ENCODE measurements at places on chromosomes 11 and 22. TPM values are rescaled to one million over a fixed set of nuclear protein-coding genes. Genes with fewer than 3 reads are reported as not detected.

DNA sequence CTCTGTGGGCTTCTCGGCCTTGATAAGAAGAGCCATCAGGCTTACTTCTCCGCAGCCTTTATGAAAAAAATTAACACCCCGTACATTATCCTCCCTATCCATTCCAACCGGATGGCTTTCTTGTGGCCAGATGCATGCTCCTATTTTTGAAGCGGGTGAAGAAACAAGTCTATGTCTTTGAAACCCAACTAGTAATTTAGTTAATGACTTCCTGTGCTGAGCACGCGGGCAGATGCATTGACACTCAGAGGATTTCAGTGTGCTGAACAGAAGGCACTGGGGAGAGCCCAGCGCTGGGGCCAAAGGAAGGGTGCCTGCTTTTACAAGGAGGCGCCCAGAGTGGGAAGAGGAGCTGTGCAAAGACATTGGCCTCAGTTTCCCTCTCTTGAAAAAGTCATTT lies 53.3 kb downstream of the ARHGAP8 start:
- no peak for DNase-seq
- H3K27ac ChIP-seq, result no peak overlapping the region
- H3K4me3 ChIP-seq, result no peak overlapping the region
- H3K27me3 ChIP-seq, result no peaks in the 10 kb centered on the region
- peaks cover 14% of the 10 kb centered on the region for H3K4me1 ChIP-seq

- no peak for DNase-seq
- H3K4me1 ChIP-seq, result peaks cover 5% of the 10 kb centered on the region
- no peak overlapping the region for H3K4me3 ChIP-seq
- H3K27ac ChIP-seq, result no peak overlapping the region
Observed at GRCh38 chr22:30948930-30949342, 19.6 kb downstream of the MORC2 start.

Gene GRIK4
- total RNA-seq, result 0.86 TPM

Gene OR5AR1
- total RNA-seq, result not detected

GRCh38 chr11:103714246-103714645 lies 322.2 kb upstream of the DDI1 start:
- H3K36me3 ChIP-seq, result no peaks in the 10 kb centered on the region
- no peaks in the 10 kb centered on the region for H3K27me3 ChIP-seq
- no peak overlapping the region for H3K27ac ChIP-seq
- no peak for DNase-seq

DNA sequence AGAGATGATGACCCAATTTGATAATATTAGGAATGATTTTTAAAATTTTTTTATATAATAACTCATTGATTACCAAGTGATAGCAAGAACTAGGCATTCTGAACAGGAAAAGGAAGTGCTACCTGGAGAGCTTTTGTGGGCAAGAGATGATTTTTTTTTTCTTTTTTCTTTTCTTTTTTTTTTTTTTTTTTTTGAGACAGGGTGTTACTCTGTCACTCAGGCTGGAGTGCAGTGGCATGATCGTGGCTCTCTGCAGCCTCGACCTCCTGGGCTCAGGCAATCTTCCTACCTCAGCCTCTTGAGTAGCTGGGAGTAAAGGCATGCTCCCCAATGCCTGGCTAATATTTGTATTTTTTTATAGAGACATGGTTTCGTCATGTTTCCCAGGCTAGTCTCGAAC lies 40.4 kb downstream of the TNRC6B start:
- no peak overlapping the region for H3K27ac ChIP-seq
- DNase-seq, result no peak
- H3K27me3 ChIP-seq, result no peaks in the 10 kb centered on the region
- H3K36me3 ChIP-seq, result no peaks in the 10 kb centered on the region
- H3K4me1 ChIP-seq, result peaks cover 41% of the 10 kb centered on the region
- no peak overlapping the region for H3K4me3 ChIP-seq

DNA sequence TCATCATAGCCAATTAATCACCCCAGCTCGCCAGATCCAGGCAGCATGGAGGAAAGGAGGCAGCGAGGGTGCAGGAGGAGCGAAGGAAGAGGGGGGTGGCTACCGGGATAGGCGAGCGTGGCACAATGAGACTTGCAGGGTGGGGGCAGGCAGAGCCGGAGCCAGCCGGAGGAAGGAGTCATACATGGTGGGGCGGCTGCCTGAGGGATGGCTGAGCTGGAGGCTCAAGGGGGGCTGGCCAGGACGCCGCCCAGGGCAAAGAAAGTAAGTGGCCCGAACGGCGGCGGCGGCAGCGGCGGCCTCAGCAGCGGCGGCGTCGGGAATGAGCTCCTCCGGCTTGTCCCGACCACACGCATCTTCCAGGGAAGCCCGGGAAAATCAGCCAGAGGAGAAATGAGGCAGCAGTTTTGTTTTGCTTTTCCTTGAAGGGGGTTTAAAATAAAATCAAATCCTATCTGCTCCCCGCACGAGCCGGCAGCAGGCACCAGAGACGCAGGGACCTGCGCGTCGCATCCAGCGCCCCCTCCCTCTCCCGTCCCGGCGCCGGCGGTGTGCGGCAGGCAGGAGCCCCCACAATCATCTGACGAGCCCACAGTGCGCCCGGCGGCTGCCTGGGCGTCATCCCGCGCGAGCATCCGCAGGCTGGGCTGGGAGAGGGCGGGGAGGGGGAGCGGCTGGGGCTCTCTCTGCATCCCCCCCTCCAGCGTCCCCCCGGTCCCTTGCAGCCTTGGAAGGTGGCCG lies 263.6 kb downstream of the CTTN start:
- peak overlapping the region; percentile 82 for H3K27ac ChIP-seq
- H3K4me3 ChIP-seq, result peak overlapping the region; percentile 93
- peak; percentile 32 for DNase-seq
- peaks cover 36% of the 10 kb centered on the region for H3K4me1 ChIP-seq
- peaks cover 3% of the 10 kb centered on the region for H3K27me3 ChIP-seq
- H3K36me3 ChIP-seq, result no peaks in the 10 kb centered on the region

DNA sequence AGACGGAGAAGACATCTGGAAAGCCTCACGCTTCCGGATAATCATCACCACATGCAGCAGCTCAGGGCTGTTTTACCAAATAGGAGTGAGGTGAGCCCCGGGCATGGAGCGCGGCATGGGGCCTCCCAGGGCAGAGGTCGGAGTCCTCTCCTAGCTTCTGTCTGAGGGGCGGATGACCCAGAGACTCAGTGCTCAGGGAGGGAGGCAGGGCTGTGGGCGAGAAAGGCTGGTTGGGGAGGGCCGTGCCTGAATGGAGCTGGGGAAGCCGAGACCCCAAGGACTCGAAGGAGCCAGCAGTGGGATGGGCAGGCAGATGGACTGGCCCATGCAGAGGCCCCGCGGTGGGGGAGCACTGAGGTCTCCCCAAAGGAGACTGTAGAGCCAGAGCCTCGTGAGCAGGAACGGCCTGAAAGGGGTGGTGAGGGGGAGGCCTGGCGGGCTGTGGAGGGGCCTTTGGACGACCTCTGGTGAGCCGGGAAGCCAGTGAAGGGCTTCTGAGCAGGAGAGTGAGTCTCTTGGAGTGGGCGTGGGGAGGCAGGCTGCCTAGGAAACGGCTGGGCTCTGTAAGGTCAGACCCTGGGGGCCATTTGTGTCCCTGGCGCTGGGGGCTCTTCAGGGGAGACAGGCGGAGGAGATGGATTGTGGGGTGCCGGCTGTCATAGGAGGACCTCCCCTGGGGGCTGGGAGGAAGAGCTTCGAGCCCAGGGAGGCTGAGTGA lies 24.7 kb upstream of the PANX2 start:
- peaks cover 2% of the 10 kb centered on the region for H3K27me3 ChIP-seq
- peak overlapping the region; percentile 31 for H3K4me3 ChIP-seq
- no peaks in the 10 kb centered on the region for H3K36me3 ChIP-seq

DNA sequence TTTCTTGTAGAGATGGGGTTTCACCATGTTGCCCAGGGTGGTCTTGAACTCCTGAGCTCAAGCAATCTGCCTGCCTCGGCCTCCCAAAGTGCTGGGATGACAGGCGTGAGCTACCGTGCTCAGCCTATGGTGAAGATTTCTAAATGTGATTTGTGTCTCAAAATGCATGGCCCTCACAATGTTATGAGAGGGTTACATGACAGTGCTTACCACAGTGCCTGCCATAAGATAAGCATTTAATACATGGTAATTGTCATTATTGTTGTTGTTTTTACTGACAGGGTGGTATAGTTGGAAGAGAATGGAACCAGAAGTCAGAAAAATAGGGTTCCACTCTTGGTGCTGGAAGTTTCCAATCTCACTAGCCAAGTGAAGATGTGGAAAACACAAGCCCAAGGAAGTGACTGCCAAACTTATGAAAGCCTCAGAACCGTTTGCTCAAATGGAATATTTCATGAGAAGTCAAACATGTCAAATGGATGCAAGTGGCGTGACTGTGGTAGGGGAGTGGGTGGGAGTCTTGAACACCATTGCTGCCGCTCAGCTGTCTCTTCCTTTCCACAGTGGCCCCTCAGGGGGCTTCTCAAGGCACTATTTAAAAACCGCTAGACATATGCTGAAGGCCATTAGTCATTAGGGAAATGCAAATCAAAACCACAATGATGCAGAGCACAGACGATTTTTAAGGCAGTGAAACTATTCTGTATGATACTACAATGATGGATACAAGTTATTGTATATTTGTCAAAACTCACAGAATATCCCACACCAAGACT lies 29.1 kb upstream of the LMO2 start:
- H3K4me1 ChIP-seq, result no peaks in the 10 kb centered on the region
- DNase-seq, result no peak
- no peak overlapping the region for H3K27ac ChIP-seq
- H3K4me3 ChIP-seq, result no peak overlapping the region
- H3K27me3 ChIP-seq, result peaks cover 15% of the 10 kb centered on the region

Gene TIMM8B
- total RNA-seq, result 92.7 TPM

Gene KCNK4
- not detected for total RNA-seq

GRCh38 chr11:32659672-32660071 lies 76.0 kb downstream of the EIF3M start:
- no peak overlapping the region for H3K4me3 ChIP-seq
- peaks cover 23% of the 10 kb centered on the region for H3K27me3 ChIP-seq
- no peak for DNase-seq
- no peak overlapping the region for H3K27ac ChIP-seq
- no peaks in the 10 kb centered on the region for H3K36me3 ChIP-seq

GRCh38 chr11:115060840-115061239 lies 382.5 kb downstream of the NXPE2 start:
- peaks cover 4% of the 10 kb centered on the region for H3K36me3 ChIP-seq
- no peak for DNase-seq
- H3K27ac ChIP-seq, result no peak overlapping the region
- no peaks in the 10 kb centered on the region for H3K4me1 ChIP-seq
- H3K4me3 ChIP-seq, result no peak overlapping the region
- H3K27me3 ChIP-seq, result peaks cover 2% of the 10 kb centered on the region

- DNase-seq, result no peak
- peaks cover 7% of the 10 kb centered on the region for H3K27me3 ChIP-seq
- no peak overlapping the region for H3K27ac ChIP-seq
- no peak overlapping the region for H3K4me3 ChIP-seq
Observed at GRCh38 chr11:6062691-6063358, 32.3 kb upstream of the OR56A1 start.

Gene GGT5
- total RNA-seq, result 0.56 TPM

DNA sequence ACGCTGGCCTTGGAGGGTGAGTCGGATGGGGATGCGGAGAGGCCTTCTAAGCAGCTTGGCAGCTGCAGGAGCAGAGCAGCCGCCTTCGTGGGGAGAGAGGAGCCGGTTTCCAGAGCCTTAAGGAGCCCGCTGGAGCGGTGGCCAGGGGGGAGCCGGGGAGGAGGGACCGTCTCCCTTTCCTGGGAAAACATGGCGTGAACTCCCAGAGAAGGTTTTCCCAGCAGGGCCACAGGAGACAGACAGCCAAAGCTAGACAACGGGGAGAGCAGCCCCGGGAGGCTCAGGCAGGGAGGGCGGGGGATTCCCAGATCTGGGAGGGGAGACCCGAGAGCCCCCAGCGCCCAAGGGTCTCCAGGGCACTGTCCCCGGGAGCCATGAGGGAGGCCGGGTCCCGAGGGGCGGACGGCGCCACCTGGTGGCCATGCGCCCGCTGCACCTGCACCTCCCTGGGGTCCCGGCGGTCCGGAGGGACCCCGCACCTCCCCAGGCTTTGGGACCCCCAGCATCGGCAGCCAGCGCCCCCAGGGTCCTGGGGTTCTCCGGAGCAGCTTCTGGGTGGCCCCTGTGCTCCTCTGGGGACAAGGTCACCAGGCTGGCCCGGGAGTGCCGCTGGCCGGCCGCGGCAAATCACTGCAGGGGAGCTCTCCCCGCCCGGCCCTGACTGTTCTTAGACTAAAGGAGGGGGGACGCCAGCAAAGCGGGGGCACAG lies 2.4 kb upstream of the SYT8 start:
- no peaks in the 10 kb centered on the region for H3K4me1 ChIP-seq
- no peaks in the 10 kb centered on the region for H3K36me3 ChIP-seq
- peak; percentile 78 for DNase-seq
- H3K27me3 ChIP-seq, result no peaks in the 10 kb centered on the region

DNA sequence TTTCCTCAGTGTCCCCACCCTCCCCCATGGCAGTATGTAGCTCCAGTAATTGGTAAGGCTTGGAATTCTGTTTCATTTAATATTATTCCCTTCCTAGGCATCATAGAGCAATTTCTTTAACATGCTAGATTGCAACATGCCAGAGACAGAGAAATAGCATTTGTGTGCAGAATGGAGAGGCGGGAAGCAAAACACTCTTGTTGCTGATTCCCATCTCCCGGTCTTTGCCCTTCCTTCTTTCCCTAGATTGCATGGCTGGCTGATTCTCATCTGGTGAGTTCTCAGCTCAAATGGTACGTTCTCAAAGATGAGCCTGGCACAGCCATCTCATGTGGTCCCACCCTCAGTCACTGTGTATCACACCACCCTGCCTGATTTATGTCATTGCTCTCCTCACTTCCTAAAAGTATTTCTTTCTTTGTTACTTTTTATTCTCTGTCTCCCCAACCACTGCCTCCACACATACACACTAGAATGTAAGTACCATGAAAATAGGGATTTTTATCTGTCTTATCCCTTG lies 66.9 kb downstream of the ARFGAP2 start:
- H3K27me3 ChIP-seq, result no peaks in the 10 kb centered on the region
- no peak for DNase-seq
- no peaks in the 10 kb centered on the region for H3K36me3 ChIP-seq
- H3K4me3 ChIP-seq, result no peak overlapping the region

DNA sequence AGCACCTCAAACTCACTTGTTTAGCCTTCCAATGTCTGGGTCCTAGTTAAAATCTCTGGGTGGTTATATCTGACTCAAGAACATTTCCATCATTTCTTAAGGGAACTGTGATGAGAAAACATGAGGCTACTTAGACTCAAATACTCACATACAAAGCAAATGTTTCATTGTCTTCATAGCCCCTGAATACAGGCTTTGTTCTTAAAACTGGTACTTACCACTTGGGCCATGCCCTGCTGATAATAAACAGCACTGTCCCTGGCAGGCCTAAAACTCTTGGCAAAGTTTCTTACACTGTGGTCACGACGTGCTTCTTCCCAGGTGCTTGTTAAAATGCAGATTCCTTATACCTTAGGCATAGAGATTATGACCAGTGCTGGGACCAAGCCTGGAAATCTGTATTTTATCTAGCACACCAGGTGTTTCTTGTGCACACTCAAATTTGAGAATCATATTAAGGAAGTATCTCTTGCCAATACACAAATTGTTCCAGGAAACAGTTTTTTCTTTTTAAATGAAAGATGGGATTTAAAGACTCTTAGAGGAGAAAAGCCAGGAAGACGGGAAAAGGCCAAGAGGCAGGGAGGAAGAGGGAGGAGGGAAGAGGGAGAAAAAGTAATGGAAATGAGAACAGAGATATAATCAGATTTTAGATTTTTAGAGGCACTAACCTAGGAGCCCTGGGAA lies 287.9 kb upstream of the MPPED2 start:
- no peaks in the 10 kb centered on the region for H3K36me3 ChIP-seq
- no peaks in the 10 kb centered on the region for H3K4me1 ChIP-seq
- H3K4me3 ChIP-seq, result no peak overlapping the region
- DNase-seq, result no peak
- no peaks in the 10 kb centered on the region for H3K27me3 ChIP-seq
